Lower lobe of right lung (tissue), 2 donors: ENCODE measurements at places on chromosomes 4 and X. TPM values are rescaled to one million over a fixed set of nuclear protein-coding genes. Genes with fewer than 3 reads are reported as not detected.
A peak's percentile ranks its signal among the peaks of the same experiment; 100 is the strongest.

The TAF7L gene
- not detected for total RNA-seq

The GPR119 gene
- not detected for total RNA-seq

DNA sequence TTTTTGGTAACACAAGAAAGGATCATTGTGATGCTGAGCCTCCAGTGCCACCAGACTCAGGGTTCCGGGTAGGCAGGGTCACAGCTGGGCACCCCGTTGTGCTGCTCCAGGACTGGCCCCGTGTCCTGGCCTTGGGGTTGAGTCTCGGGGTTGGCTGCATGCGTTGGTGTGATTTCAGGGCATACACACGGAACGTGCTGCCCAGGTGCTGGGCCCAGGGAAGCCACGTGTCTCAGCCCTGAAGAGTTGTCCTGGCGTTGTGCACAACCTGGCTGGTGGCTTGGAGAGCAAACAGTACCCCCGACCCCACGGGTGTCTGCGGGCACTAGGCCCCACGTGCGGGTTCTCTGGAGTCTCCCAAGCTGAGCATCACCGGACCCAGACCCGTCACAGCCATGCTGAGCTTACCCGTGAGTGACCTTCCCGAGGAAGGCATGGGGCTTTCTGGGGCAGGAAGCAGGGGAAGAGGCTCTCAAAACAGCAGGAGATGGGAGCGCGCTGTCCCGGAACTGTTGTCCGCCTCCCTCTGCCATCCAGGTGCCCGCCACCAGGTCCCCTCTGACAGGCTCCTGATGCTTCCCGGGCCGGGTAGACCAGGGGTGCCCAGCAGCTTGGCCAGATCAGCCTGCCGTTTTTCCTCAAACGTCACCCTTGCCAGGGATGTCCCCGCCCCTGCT is 66.1 kb upstream of the ENPP6 start:
- H3K27ac ChIP-seq, result peak overlapping the region; percentile 60
- no peaks in the 10 kb centered on the region for H3K27me3 ChIP-seq
- H3K4me3 ChIP-seq, result peak overlapping the region; percentile 42
- no peak for DNase-seq
- no peaks in the 10 kb centered on the region for H3K36me3 ChIP-seq

The LONRF3 gene
- total RNA-seq, result 27.6 TPM

- no peaks in the 10 kb centered on the region for H3K27me3 ChIP-seq
- no peak overlapping the region for H3K27ac ChIP-seq
- H3K4me3 ChIP-seq, result no peak overlapping the region
Observed at GRCh38 chr4:94571715-94572114, 120.0 kb downstream of the PDLIM5 start.

DNA sequence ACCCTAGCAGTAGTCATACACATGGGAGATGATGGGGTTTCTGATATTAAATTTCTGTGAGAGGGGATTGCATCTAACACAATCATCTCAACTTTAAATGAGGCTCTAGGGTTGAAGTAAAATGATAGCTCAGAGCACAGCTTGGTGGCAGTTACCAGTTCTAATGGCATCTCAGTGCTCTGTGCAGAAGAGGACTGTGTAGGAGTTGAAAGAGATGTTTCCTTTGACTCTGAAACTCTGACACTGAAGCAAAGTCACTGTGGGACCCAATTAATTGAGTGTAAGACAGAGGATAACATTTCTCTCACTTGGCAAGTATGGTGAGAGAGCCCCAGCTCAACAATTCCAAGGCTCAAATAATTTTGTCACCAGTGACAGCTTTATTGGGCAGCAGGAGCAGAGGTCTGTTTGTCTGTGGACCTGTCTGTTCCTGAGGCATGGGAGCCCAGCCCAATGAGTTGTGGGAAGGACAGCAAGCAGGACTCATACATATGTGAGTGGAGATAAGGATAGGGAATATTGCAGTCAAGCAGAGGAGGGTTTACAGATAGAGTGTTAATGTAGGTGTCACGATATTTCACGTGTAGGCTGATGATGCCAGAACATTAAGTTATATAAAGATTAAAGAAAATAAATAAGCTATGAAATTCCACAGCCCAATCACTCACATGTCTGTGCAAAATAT is 76.7 kb upstream of the NAF1 start:
- DNase-seq, result no peak
- no peak overlapping the region for H3K4me3 ChIP-seq
- no peaks in the 10 kb centered on the region for H3K27me3 ChIP-seq
- no peaks in the 10 kb centered on the region for H3K36me3 ChIP-seq

DNA sequence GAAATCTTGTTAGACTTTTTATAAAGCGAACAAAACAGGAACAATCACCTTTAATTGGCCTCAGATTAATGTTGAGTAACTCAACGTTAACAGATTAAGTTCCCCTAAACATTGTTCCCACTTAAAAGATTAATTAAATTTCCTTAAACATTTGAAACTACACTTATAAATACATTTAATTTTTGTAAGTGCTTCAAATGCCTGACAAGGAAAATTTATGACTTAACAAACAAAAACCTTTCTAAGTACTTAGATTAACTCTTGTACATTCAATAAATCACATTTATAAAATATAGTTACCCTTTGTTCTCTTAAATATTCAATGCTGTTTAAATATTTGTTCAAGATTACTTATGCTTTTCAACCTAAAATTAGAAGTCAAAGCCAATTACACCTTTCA is 39.4 kb upstream of the OCIAD2 start:
- no peaks in the 10 kb centered on the region for H3K36me3 ChIP-seq
- DNase-seq, result no peak
- no peak overlapping the region for H3K4me3 ChIP-seq
- no peaks in the 10 kb centered on the region for H3K27me3 ChIP-seq
- H3K4me1 ChIP-seq, result no peaks in the 10 kb centered on the region
- H3K27ac ChIP-seq, result no peak overlapping the region

DNA sequence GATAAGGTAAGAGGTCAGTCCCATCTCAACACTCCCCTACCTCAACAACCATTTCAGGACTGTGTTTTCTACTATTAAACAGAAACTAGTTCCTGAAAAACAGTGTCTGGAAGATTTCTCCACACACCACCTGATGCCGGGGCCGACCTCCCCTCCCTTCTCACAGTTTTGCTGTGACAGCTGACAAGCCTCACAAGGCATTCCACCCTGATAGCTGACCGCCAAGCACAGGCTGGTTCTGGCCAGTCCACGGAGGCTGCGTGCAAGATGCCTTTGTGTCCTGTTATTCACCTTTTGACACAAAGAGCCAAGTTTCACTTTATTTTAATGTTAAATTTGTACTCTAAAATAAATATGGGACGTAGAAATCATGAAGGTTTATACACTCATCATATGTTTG is 758.6 kb downstream of the PDHA2 start:
- no peaks in the 10 kb centered on the region for H3K4me1 ChIP-seq
- no peaks in the 10 kb centered on the region for H3K27me3 ChIP-seq
- H3K4me3 ChIP-seq, result no peak overlapping the region
- H3K27ac ChIP-seq, result no peak overlapping the region
- no peaks in the 10 kb centered on the region for H3K36me3 ChIP-seq
- DNase-seq, result no peak

DNA sequence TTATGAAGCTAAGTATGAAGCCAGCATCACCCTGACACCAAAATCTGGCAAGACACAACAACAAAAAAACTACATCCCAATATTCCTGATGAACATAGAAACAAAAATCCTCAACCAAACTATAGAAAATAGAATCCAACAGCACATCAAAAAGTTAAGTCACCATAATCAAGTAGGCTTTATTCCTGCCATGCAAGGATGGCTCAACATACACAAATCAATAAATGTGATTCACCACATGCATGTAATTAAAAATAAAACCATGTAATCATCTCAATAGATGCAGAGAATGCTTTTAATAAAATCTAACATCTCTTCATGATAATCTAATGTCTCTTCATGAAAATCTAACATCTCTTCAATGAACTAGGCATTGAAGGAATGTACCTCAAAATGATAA is 249.4 kb upstream of the GK2 start:
- H3K27me3 ChIP-seq, result no peaks in the 10 kb centered on the region
- no peaks in the 10 kb centered on the region for H3K4me1 ChIP-seq
- no peak overlapping the region for H3K4me3 ChIP-seq
- DNase-seq, result no peak
- H3K27ac ChIP-seq, result no peak overlapping the region

GRCh38 chrX:12229986-12230385 is 91.7 kb downstream of the FRMPD4 start:
- H3K27ac ChIP-seq, result no peak overlapping the region
- no peaks in the 10 kb centered on the region for H3K36me3 ChIP-seq
- H3K4me3 ChIP-seq, result no peak overlapping the region
- DNase-seq, result no peak
- H3K4me1 ChIP-seq, result no peaks in the 10 kb centered on the region

DNA sequence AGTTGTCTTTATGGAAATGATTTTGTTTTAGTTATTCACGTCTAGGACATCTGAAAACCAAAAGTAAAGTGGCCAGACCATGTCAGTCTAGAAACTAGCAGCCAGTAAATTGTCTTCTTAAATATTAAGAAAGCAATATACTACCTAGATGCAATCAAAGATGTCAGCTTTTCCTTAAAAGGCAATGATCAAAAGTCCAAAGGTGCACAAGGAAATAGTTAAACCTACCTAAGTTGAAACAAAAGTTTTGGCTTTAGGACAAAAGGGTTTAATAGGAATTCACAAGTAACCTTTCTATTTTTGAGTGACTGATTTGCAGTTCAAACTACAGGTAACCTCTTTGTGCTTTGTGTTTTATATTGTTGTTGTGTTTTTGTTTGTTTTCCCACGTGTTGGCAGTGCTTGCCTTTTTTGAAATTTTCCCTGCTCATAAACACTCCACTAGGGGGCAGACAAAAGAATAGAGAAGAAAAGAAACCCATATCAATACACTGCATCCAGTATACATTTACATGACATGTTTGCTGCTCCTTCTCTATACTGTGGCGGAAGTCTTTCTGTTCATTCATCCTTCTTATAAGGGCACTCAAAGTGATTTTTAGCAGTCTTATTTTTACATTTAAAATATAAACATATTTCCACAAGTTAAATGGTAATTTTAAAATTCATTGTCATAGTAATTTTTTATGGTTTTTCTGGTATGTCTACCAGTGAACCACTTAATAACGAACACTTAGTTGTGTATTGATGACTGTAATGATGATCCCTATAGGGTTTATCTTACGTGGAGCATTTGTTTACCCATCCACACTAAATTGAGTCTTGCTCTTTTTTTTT is 62.7 kb downstream of the GAB1 start:
- peaks cover 45% of the 10 kb centered on the region for H3K4me1 ChIP-seq
- no peaks in the 10 kb centered on the region for H3K27me3 ChIP-seq
- no peak for DNase-seq
- H3K36me3 ChIP-seq, result no peaks in the 10 kb centered on the region
- no peak overlapping the region for H3K4me3 ChIP-seq

- no peaks in the 10 kb centered on the region for H3K36me3 ChIP-seq
- no peak for DNase-seq
- no peak overlapping the region for H3K4me3 ChIP-seq
- no peak overlapping the region for H3K27ac ChIP-seq
Observed at GRCh38 chr4:176964116-176964691, 171.5 kb upstream of the VEGFC start.

The OTC gene
- total RNA-seq, result 0.71 TPM

DNA sequence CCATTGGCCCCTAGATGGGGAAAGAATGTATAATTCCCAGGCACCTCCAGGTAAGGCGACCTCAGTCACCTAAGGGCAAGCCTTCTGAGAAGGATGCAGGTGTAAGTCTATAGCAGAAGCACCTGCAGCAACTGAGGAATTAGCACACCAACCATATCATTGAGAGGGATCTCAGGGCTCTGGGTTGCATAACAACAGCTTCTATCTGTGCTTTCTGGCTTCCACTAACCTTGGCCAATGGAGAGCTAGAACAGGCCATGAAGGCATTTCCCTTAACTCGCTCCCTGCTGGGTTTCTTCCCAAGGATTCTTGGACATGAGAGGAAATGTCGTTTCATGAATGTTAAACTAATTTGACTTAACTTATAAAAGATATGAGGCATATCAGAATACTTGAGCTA is 177.8 kb upstream of the GK2 start:
- no peak overlapping the region for H3K4me3 ChIP-seq
- no peak overlapping the region for H3K27ac ChIP-seq
- DNase-seq, result no peak
- H3K36me3 ChIP-seq, result no peaks in the 10 kb centered on the region
- no peaks in the 10 kb centered on the region for H3K27me3 ChIP-seq

DNA sequence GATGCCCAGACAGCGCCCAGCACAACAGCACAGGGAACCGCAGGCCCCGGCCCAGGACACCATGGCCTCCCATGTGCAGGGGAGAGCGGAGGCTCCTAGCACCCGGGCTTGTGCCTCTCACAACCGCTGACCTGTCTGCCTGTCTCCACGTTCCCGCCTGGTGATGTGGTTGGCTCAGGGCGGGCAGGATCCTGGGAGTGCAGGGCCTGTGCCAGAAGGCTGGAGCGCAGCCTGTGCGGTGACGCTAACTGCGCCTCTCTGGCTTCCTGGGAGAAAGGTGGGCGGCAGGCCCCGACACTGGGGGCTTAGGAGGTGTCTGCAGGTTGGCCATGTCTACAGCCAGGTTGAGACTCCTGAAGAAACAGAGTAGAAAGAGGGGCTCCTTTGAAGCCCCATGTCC is 48.7 kb downstream of the CPZ start:
- H3K27me3 ChIP-seq, result peaks cover 6% of the 10 kb centered on the region
- H3K4me1 ChIP-seq, result no peaks in the 10 kb centered on the region
- DNase-seq, result peak; percentile 41
- no peaks in the 10 kb centered on the region for H3K36me3 ChIP-seq

GRCh38 chrX:29090811-29091210 is 503.6 kb downstream of the IL1RAPL1 start:
- no peaks in the 10 kb centered on the region for H3K36me3 ChIP-seq
- no peak for DNase-seq
- H3K4me1 ChIP-seq, result no peaks in the 10 kb centered on the region
- H3K4me3 ChIP-seq, result no peak overlapping the region
- no peaks in the 10 kb centered on the region for H3K27me3 ChIP-seq

DNA sequence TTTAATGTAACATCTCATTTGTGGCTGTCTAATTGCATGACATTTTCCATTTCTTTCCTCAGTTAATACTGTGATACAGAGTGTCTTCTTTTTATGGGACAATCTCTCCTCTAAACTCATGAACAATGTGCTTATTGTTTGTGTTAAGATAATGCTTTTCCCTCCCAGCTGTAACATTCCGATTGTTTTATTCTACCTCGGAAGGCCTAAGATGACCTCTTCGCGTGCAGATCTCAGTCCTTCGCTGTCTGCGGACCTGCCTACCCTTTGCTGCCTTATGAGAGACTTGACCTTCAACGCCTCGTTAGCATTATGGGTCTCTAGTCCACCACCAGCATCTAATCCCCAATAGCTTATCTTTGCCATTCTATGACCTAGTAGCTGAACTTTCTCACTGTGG is 29.8 kb upstream of the ZFP42 start:
- no peak for DNase-seq
- no peaks in the 10 kb centered on the region for H3K36me3 ChIP-seq
- no peak overlapping the region for H3K27ac ChIP-seq
- H3K4me3 ChIP-seq, result no peak overlapping the region
- no peaks in the 10 kb centered on the region for H3K27me3 ChIP-seq
- no peaks in the 10 kb centered on the region for H3K4me1 ChIP-seq

- no peaks in the 10 kb centered on the region for H3K36me3 ChIP-seq
- no peak for DNase-seq
- H3K27me3 ChIP-seq, result no peaks in the 10 kb centered on the region
- H3K4me3 ChIP-seq, result no peak overlapping the region
Observed at GRCh38 chr4:102780476-102781144, 19.8 kb upstream of the MANBA start.

- H3K27me3 ChIP-seq, result no peaks in the 10 kb centered on the region
- H3K36me3 ChIP-seq, result no peaks in the 10 kb centered on the region
- peaks cover 51% of the 10 kb centered on the region for H3K4me1 ChIP-seq
- H3K27ac ChIP-seq, result peak overlapping the region; percentile 88
- H3K4me3 ChIP-seq, result peak overlapping the region; percentile 66
Observed at GRCh38 chr4:39044956-39045826, 13.0 kb upstream of the TMEM156 start.
